SW 1271 (cell line): ENCODE measurements at places on chromosomes 4 and X.

GRCh38 chr4:164904336-164904735 is 27.4 kb downstream of the APELA start:
- no peak for DNase-seq

GRCh38 chr4:70841951-70842350 is 2.3 kb upstream of the GRSF1 start:
- no peak for DNase-seq

DNA sequence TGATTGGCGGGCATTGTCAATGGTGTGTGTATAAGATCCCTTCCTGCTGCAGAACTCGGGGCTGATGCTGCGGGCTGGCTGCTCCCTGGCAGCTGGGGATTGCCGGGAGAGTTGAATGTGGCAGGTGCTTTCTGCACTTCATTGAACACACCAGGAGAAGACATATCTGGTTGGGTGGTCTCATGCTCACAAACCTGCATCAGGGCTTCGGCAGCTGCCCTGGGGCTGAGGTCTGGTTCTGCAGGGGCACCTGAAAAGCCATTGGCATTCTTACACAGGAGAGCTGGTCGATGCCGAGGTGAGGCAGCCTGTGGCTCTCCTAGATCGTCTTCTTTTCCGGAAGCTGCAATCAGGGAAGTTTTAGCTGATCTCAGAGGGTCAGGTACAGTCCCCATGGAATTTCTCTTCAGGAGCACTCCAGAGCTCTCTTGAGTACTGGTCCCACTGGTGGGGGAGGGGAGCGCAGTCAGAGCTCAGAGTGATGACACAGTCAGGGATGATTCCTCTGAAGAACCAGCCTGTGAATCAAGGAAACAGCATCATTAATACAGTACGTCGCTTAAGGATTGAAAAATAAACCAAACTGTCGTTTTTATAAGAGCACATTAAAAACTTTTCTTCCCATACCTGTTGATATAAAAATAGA is 57.8 kb downstream of the GPRIN3 start:
- no peak for DNase-seq

DNA sequence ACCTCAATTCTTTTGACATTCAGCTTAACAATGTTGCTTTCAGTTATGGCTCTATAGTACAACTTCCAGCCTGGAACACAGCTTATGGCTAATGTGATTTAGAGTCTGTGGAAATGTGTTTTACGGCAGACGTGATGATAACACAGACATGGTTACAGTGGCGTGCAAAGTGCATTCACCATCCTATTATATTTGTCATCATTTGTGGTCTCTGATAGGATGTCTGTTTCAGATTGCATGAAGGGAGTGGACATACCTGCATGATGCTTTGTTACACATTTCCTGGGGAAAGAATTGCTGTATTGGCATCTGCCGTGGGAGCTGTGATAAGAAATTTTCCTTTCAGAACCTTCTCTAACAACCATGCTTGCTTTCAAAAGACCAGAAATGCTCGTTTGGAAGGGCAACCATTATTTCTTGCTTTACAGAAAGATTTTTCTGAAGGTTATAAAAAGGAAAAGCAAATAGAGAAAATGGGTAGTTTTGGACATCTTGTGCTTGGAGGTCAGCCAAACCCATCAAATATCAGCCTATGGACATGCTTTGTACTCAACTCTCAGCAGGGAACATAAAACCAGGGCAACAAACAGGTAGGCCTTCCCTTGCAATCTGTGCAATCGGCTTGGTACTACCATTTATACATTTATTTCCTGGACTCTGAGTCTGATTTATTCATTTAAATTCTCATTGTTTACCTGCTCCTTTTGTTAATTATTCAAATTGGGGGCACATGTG is 273.9 kb downstream of the TLL1 start:
- DNase-seq = no peak

DNA sequence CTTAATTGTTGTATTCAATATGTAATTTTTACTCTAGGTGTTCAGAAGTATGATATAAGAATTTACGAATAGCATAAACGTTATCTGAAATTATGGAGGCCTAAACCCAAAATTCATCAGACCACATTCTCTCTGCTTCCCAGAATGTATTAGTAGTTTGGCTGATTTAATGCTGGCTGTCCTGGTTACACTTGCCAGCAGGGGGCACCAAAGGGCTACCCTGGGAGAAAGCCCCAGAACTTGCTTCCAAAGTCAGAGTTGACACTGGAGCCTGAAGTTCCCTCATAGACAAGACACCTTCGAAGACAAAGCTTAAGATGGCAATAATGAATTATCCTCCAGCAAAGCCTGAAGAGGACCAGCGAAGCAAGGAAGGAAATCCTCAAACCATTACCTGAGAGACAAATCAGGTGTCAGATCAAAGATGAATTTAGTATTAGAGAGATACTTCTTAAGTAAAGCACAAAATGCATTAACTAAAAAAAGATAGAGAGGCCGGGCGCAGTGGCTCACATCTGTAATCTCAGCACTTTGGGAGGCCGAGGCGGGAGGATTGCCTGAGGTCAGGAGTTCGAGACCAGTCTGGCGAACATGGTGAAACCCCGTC is 11.3 kb upstream of the ANOS1 start:
- DNase-seq = peak; percentile 1

DNA sequence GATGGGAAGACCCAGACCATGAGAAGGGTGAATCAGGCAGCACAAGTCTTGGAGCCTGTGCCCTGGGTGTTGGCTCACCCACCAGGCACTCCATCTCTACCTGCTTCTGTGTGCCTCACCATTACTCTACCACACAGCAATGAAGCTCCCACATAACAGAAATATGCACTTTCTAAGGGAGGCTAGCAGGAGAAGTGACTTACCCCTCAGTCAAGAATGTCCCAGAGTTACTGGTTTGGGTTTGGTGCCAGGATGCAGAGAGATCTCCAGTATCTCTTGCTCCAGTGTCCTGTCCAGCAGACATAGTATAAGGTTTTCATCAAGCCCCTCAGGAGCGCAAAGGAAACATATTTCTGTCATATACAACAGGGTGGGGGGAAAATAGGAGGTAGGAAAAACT is 11.3 kb upstream of the RAB40A start:
- DNase-seq = no peak

GRCh38 chr4:174332741-174333493 is 49.2 kb downstream of the CEP44 start:
- DNase-seq = no peak

DNA sequence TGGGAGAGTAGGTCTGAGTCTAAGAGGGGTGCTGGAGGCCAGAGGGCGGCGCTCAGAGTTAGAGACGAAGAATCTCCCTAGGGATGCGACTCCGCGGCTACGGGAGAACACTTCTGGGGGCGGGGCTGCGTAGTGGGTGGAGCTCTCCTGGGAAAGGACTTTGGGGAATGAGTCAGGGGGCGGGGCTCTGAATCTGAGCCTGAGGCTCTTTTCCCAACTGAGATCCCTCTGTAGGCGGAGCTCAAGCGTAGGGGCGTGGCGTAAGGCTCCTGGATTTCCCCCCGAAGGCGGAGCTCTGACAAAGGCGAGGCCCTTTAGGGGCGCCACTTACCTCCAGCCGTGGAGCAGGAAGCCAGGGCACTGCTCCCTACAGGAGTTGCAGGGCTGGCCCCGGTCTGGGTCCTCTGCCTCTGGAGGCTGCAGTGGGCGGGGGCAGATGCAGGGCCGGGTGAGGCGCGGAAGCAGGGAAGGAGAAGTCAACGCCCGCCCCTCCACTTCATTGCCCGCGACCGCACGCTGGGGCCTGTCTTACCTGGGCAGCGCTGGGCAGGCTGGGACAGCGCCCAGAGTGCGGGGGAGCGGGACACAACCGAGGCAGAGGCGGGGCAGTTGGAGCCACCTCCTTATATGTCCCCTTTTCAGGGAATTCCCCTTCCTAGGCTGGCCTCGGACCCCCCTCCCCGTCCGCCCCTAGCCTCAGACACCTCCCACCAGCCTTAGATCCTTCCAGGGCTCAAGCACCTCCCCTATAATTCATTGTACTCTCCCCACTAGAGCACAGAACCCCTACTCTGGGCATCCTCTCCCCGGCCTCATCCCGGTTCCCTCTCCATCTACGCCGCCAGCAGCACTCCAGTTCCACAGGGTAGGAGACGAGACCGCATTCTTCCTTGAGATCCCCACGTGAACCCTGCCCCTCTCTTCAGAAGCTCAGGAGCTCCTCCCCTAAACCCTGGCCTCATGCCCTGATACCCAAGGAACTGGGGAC is 1.6 kb downstream of the PRICKLE3 start:
- DNase-seq = peak; percentile 54

DNA sequence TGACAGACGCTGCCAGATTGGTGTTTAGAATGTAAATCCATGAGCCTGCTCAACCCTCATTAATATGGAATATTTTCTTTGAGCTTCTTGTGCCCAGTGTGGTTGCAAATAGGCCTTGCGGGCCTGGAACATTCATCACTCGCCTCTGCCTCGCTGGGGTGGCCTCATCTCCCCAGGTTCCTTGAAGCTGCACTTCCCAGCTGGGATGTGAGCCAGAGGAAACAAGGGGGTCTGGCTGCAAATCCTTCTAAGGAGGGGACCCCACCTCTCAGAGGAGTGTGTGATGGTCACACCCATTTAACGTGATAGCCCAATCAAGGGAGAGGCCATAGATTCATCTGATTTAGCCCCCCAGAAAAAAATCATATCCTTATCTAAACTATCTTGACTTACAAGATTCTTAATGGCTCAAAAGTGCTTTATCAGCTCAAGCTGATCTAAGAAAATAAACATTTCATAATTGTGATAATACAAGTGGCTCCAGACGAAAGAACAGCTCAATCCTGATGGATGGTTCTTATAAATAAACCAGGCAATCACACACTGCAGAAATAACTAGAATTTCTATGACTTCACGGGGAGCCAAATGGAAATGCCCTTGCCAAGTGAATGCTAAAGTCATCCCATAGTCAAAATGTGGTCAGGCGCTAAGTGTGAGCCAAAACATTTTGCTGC is 189.9 kb downstream of the PTTG2 start:
- DNase-seq = no peak

DNA sequence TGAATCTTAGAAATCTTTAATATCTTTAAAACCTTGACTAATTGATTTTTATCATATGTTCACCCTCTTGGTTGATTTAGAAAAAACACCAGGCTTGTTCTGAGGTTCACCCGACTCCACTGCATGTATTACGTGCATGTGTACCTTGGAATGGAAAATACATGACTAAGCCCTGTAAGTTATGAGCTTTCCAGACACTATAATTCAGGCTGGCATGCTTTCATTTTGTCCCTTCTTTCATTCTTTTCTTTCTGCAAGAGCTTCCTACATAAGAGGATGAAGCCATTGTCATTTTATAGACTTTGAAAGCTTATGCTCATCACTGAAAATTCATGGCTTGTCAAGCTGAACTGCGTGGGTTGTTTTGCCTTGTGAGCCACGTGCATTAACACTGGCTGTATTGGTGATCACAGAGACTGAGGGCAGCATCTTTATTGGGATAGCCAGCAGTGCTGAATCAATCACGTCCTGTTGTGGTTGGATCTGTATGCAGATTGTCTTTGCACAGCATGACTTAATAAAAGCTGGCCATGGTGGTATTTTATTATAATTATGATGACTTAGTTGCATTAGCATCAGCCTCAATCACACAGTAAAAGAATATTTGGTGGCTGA is 141.9 kb downstream of the SLIT2 start:
- DNase-seq = no peak

GRCh38 chr4:146490106-146490505 is 31.6 kb downstream of the SLC10A7 start:
- DNase-seq = no peak

DNA sequence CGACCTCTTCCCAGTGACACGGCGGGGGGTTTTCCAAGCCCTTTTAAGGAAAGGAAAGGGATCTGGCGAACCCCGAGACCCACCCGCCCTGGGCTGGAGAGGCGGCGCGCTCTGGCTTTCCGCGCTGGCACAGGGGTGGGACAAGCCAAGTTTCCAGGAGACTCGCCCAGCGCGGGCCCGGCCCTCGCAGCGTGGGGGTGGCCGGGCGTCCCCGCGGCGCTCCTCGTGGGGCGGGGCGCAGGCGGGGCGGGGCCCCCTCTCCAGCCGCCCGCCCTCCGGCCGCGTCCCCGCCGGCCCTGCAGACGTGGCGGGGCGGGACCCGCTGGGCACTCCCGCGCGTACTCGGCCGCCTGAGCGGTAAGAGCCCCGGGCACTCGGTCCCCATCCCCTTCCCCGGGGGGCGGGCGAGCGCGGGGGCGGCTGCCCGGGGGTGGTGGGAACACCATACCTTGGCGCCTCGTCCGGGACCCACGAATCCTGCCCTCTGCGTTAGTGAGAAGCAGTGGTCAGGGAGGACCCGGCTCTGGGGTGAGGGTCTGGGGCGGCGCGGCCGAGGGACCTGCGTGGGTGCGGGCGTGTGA is at the start of gene FAM114A1:
TSS of gene FAM114A1 (plus strand) at position 329 of the 581 bp plus-strand sequence. CDS start 10,273 bp downstream, outside the sequence.
- peak; percentile 78 for DNase-seq

- DNase-seq = no peak
These were observed 7.2 kb downstream of the POU4F2 start for GRCh38 chr4:146645921-146646320.

- peak; percentile 15 for DNase-seq
These were observed 170.0 kb downstream of the SMIM20 start for GRCh38 chr4:26083987-26084386.

- DNase-seq = no peak
These were observed 107.8 kb downstream of the CCSER1 start for GRCh38 chr4:90234916-90235547.

GRCh38 chrX:51643377-51643776 is 24.7 kb upstream of the CENPVL3 start:
- DNase-seq = no peak

DNA sequence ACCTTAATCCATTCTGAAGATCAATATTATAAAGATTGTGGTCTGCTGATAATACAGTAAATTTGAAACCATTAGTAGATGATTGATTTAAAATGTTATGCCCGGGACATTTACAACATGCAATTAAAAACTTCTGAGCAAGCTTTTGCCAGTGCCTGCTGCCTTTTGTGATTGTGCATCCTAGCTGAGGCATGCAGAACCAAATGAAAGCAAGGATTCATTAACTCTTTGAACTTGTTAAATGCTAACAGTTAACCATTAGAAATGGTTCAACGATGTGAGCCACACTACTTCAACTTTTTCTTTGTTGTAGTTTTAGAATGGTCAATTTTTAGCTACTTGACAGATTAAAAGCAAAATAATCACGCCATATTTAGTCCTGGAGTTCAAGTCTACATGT is 51.1 kb downstream of the ZFP42 start:
- no peak for DNase-seq

- DNase-seq = no peak
These were observed 307.9 kb downstream of the PDGFC start for GRCh38 chr4:156663663-156664062.

DNA sequence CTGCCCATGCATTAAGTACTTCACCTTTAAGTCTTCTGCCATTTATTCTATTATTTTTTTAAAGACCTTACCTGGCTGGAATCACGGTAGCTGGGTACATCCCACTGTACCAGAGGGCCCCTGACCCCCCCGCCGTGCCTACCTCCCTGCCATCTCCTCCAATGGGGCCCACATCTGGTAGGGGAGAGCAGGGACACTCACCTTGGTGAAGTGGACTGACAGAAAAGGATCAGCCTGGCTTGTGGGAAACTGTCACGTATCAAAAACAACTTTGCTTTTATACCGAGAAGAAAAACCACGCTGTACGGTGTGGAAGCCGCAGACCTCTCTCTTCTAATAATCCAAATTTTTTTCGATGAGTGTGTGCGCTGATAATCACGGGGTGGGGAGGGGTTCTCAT is at the start of gene FOXP3:
TSS of gene FOXP3 (minus strand) at position 251 of the 400 bp plus-strand sequence. CDS start 6,205 bp downstream, outside the sequence.
- DNase-seq = no peak

- DNase-seq = no peak
These were observed 1.7 kb upstream of the USP53 start for GRCh38 chr4:119210775-119211174.

- no peak for DNase-seq
These were observed 31.1 kb downstream of the GRID2 start for GRCh38 chr4:92334716-92335350.

- DNase-seq = no peak
These were observed 98.2 kb downstream of the USP46 start for GRCh38 chr4:52560844-52561280.
